ENCODE measurements at places on chromosomes 16 and 17.

DNA sequence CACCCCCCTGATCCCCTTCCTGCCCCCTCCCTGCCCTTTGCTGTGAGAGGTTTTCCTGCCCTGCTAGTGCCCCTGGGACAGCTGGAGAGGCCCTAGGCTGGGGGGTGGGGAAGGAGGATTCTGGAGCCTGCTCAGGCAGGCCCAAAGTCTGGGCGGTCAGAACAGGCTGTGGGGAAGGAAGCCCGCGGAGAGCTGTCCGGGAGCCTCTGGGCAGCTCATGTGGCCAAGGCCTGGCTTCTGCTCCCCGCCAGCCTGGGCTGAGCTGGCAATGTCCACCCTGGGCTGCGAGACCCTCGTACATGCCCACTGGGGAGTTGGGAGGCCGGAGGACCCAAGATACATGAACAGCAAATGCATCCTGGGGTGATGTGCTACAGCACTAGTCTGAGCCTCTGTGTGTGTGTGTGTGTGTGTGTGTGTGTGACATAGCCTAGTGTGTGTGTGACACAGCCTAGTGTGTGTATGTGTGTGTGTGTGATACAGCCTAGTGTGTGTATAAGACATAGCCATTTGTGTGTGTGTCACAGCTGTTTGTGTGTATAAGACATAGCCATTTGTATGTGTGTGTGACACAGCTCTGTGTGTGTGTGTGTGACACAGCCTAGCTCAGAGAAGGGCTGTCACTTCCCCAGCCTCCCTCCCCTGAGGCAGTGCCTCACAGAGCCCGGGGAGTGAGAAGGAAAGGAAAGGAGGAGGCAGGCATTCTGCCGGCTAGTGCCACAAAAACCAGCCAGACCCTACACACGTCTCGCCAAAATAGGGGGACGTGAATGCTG is 201.4 kb upstream of the CIBAR2 start:
- no peak for DNase-seq

DNA sequence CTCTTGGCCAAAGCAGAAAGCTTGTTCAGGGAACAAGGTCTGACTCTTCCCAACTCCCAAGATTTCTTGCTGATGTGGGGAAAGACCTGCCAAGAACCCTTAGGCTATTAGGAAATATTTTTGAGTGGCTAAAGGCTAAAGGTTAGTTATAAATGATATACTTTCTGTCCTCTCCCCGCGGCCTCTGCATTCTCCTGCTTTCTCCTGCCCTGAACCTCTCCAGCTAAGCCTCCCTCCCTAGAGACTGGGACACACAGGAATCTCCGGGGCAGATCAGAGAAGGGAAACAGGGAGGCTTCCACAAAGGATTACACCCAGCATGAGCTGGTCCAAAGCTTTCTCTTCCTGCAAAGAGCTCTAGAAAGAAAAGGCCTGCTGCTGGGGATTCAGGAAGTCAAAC is 2.3 kb downstream of the SLC43A2 start:
- DNase-seq = no peak

GRCh38 chr16:2071454-2072202 is 23.8 kb downstream of the TSC2 start:
- no peak for DNase-seq

DNA sequence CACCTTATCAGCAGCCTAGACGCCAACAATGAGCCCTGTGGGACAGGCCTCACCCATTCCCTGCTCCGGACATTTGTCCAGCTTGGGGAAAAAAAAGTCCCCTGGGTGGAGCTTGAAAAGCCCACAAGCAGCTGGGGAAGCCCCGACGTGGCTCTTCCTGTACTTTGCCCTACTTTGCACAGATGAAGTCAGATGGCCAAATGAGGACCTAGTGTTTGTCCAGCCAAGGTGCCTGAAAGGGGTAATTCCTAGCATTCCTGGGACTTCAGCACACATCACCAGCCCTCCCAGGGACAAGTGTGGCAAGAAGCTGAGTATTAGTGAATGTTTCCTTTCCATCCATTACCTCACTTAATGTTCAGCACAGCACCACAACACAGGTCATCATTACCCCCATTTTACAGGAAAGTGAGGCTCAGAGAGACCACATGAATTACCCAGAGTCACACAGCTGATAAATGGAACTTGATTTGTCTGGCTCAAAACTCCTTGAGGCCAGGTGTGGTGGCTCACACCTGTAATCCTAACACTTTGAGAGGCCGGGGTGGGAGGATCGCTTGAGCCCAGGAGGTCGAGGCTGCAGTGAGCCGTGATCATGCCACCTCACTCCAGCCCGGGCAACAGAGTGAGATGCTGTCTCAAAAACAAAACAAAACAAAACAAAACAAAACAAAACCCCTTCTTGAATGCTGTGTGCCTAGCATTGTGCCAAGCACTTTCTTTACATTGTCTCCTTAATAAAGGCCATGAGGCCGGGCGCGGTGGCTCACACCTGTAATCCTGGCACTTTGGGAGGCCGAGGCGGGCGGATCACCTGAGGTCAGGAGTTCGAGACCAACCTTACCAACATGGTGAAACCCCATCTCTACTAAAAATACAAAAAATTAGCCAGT is 19.9 kb upstream of the PLLP start:
- DNase-seq = no peak

DNA sequence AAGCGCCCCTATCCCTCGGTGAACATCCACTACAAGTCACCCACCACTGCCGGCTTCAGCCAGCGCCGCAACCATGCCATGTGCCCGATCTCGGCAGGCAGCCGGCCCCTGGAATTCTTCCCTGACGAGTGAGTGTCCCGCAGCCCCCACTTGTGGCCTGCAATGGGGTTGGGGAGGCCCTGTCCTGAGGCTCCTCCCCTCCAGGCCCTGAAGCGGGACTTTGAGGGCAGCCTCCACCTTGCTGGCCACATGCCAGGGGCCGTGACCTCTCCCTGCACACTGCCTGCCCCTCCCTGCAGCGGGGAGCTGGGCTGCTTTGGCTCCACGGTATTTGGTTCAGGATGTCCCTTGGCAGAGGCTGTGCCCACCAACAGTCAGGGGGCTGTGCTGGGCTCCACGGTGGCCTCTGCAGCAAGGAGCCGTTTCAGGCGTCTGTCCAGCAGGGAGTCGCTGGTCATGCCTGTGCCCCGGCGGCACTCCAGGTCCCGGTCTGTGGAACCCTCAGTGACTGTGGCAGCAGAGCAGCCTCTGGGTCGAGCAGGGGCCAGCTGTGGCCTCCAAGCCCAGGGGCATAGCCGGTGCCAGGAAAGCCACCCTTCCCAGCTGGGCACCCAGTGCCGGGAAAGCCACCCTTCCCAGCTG is 8.3 kb downstream of the NME3 start:
- DNase-seq = no peak

Data from effector memory CD8-positive, alpha-beta T cell (primary cell).